ENCODE measurements at places on chromosomes 16 and 17. TPM values are rescaled to one million over a fixed set of nuclear protein-coding genes. Genes with fewer than 3 reads are reported as not detected.

TBC1D16 gene
- total RNA-seq = 26.5 TPM

ANKS3 gene
- total RNA-seq = 25.8 TPM

TEKT5 gene
- not detected for total RNA-seq

EVPLL gene
- total RNA-seq = not detected

OR1D2 gene
- total RNA-seq = not detected

CAVIN1 gene
- 1,266 TPM for total RNA-seq

CHP2 gene
- total RNA-seq = not detected

TP53TG3D gene
- not detected for total RNA-seq

PMP22 gene
- 268 TPM for total RNA-seq

SLC5A11 gene
- 0.27 TPM for total RNA-seq

LRRC37A gene
- 1.1 TPM for total RNA-seq

PYY gene
- not detected for total RNA-seq

PMFBP1 gene
- 0.81 TPM for total RNA-seq

GLP2R gene
- 13.8 TPM for total RNA-seq

CAPNS2 gene
- total RNA-seq = 3.1 TPM

BCL6B gene
- 2.9 TPM for total RNA-seq

IRX3 gene
- total RNA-seq = 0.94 TPM

All from gastroesophageal sphincter (tissue), 4 donors.